Subcutaneous preadipocyte (primary cell): ENCODE measurements at places on chromosomes 4 and X. TPM values are rescaled to one million over a fixed set of nuclear protein-coding genes. Genes with fewer than 3 reads are reported as not detected.

NLGN4X gene
- total RNA-seq = not detected in 2 replicates

PARM1 gene
- total RNA-seq = 0.20 and 0.37 TPM in 2 replicates

H2AZ1 gene
- total RNA-seq = 324 and 328 TPM in 2 replicates

NRK gene
- total RNA-seq = 0.20 and 0.37 TPM in 2 replicates

USP26 gene
- total RNA-seq = not detected in 2 replicates

HTATSF1 gene
- 23.9 and 25.8 TPM in 2 replicates for total RNA-seq

CLDN34 gene
- total RNA-seq = not detected in 2 replicates

SPATA4 gene
- total RNA-seq = 0.20 TPM in 1 of 2 replicates, not detected in the other

CASP6 gene
- total RNA-seq = 8.8 and 12.7 TPM in 2 replicates

SERTM2 gene
- total RNA-seq = under 0.01 TPM in 1 of 2 replicates, not detected in the other
